ENCODE measurements at places on chromosomes 12 and 14.

DNA sequence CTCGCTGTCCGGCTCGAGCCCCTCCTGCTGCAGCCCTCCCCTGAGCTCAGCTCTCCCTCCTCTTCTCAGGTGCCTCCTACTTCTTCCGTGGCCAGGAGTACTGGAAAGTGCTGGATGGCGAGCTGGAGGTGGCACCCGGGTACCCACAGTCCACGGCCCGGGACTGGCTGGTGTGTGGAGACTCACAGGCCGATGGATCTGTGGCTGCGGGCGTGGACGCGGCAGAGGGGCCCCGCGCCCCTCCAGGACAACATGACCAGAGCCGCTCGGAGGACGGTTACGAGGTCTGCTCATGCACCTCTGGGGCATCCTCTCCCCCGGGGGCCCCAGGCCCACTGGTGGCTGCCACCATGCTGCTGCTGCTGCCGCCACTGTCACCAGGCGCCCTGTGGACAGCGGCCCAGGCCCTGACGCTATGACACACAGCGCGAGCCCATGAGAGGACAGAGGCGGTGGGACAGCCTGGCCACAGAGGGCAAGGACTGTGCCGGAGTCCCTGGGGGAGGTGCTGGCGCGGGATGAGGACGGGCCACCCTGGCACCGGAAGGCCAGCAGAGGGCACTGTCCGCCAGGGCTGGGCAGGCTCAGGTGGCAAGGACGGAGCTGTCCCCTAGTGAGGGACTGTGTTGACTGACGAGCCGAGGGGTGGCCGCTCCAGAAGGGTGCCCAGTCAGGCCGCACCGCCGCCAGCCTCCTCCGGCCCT lies 22.8 kb downstream of the MMP17 start:
- DNase-seq, result peak; percentile 49

- no peak for DNase-seq
These were observed 22.0 kb upstream of the ULK1 start for GRCh38 chr12:131872154-131873051.

DNA sequence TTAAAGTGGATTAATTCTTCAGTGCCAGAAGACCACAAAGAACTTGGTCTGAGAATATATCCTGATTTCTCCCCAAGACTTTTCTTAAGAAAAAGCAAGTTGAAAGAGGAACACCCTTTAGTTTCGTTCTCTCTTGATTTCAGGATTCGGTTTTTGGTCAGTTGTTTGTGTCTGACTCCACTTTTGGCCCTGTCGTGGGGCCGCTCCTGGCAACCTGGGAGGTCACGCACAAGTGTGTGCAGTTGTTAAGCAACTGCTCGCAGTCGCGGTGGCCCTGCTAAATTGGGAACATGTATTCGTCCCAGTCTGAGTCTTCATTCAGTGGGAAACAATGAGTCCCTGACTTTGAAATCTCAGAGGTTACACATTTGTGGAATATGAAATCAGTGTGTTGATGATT lies 68.7 kb downstream of the RGS6 start:
- no peak for DNase-seq

DNA sequence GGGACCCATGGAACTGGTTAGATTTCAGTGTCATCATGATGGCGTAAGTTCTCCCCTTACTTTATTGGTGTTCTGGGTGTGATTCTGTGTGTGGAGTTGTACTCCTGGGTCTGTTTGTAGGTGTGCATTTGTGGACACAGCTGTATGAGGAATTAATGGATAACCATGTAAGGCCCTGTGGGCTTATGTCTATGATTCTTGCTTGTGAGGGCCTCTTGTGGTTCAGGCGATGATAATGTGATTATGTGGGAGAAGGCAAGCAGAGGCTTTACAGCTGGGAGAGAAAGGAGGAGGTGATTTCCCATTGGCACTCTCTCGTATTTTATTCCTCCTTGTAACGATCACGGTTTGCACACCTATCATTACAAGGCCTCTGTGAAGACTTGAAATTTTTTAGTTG lies 96.1 kb downstream of the SCN8A start:
- no peak for DNase-seq

DNA sequence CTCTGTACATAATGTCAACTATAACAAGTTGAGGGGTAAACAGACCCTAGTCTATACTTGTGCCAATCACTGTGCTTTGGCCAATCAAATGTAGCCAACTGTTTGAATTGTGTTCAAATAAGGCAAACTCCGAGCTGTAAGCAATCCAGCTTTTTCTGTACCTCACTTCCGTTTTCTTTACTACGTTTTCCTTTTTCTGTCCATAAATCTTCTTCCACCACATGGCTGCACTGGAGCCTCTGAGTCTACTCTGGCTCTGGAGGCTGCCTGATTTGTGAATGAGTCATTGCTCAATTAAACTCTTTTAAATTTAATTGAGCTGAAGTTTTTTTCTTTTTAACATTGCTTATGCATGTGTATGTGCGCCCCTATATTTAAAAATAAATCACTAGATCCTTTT lies 29.7 kb downstream of the CLEC1A start:
- DNase-seq, result peak; percentile 6

GRCh38 chr12:52977170-52977569 lies 28.3 kb downstream of the KRT18 start:
- DNase-seq, result no peak

- no peak for DNase-seq
These were observed 106.2 kb downstream of the SMOC1 start for GRCh38 chr14:69985463-69985862.

- DNase-seq, result no peak
These were observed 6.6 kb upstream of the ABCD2 start for GRCh38 chr12:39626033-39626814.

GRCh38 chr14:76941946-76942805 lies 86.3 kb downstream of the IRF2BPL start:
- DNase-seq, result no peak

- no peak for DNase-seq
These were observed 24.6 kb upstream of the SCFD1 start for GRCh38 chr14:30597504-30597903.

DNA sequence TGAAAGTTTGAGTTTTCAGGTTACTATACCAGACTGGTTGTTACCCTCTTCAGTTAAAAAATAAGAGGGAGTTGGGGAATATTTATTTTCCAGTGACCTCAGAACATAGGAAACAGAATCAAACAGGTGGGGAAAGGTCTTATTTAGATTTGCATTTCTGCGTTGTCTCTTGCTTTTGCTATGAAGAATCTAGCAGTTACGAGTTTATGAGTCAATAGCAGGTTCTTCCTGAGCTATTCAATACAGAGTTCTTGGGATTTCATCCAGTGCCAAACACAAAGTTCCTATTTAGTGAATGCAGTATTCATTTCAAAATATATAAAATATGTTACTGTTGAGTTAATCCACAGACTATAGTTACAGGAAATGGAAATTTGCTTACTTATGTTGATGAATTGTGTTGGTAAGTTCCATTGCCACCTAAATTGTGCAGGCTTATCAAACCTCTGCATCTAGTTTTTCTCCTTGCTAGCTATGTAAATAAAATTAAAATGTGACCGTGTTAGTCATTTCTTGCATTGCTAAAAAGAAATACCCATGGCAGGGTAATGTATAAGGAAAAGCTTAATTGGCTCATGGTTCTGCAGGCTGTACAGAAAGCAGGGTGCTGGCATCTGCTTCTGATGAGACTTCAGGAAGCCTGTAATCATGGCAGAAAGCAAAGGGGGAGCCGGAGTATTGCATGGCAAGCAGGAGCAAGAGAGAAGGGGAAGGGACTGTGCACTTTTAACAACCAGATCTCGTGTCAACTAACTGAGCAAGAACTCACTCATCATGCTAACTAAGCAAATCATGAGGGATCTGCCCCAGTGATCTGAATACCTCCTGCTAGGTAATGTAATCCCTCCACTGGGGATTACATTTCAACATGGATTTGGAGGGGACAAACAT lies 110.2 kb downstream of the KTN1 start:
- no peak for DNase-seq

DNA sequence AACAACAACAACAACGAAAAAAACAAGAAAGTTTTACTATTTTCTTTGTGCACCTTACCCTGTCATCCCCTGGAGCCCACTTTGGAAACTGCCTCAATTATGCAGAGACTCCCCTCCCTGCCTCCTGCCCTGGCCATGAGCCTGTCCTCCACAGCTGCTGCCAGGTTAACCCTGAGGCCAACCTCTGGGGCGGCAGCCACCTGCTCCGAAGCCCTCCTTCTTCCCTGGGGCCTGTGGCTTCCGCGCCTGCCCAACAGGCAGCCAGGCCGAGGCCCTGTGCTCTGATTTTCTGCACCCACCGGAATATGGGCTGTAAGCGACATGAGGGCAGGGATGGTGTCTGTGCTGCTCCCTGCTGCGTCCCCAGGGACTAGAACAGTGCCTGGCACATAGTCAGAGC lies 183.0 kb downstream of the CALM1 start:
- no peak for DNase-seq

- DNase-seq, result no peak
These were observed 105.9 kb upstream of the BCAT1 start for GRCh38 chr12:25054783-25055144.

- no peak for DNase-seq
These were observed 17.9 kb upstream of the CLEC7A start for GRCh38 chr12:10147714-10148403.

DNA sequence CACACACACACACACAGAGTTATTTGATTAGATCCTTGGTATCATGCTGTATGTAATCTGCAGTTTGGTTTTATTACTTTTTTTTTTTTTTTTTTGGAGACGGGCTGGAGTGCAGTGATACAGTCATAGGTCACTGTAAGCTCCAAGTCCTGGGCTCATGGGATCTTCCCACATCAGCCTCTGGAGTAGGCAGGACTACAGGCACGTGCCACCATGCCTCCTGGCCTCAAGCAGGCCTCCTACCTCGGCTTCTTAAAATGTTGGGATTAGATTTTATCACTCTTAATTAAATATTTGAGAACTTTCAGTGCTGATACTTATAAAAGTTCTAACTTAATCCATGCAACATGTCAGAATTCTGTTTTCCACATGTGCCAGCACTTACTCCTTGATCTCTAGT lies 31.3 kb upstream of the PSEN1 start:
- DNase-seq, result no peak

GRCh38 chr14:52110441-52111086 lies 41.7 kb upstream of the NID2 start:
- no peak for DNase-seq

- DNase-seq, result no peak
These were observed 17.4 kb downstream of the BCL2L14 start for GRCh38 chr12:12088147-12088546.

DNA sequence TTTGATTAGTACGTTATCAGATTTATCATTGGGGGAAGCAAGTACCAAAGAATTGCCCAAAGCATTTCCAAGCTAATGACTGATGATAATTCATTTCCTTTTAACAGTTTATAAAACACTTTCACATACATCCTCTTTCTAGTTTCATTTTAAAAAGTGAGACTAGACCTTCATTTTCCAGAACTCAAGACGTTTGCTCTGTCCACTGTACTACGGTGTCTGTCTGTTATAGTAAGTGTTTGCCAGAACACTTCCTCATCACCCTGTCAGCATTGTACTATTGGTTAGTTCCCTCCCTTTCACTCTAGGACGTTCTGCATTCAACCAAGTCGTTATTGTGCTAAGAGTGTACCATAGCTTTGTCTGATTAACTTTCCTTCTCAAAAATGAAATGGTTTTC lies 81.7 kb upstream of the TMEM263 start:
- DNase-seq, result no peak

- no peak for DNase-seq
These were observed 2.2 kb downstream of the ENDOU start for GRCh38 chr12:47722941-47723631.

DNA sequence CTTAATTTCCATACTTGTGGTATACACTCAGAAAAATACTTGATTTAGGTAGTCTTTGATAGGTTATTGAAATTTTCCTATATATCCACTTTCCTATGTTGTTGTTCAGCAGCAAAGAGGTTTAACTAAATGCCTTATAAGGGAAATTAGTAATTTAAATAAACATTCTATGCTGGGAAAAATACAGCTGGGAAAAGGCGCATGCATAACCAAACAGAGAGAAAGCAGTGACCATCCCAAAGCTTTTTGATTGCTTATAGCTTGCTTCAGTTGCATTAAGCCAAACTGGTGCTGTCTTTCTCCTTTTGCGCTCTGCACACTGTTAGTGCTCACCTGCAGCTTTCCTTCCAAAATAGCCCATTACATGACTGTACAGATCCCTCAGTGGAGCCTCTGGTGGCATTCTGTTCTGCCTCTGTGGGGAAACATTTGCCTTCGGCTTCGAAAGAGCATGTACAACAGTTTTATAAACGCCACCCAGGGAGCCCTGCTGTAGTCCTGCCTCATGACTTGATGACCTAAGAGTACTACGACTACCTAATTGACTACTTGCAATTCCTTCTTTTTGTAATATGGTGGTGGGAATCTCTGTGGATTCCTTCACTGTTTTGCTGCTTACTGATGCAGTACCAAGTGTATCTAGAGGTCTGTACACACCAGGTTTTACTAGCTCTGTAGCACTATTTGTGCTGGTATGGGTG lies 120.8 kb downstream of the RALGAPA1 start:
- no peak for DNase-seq

DNA sequence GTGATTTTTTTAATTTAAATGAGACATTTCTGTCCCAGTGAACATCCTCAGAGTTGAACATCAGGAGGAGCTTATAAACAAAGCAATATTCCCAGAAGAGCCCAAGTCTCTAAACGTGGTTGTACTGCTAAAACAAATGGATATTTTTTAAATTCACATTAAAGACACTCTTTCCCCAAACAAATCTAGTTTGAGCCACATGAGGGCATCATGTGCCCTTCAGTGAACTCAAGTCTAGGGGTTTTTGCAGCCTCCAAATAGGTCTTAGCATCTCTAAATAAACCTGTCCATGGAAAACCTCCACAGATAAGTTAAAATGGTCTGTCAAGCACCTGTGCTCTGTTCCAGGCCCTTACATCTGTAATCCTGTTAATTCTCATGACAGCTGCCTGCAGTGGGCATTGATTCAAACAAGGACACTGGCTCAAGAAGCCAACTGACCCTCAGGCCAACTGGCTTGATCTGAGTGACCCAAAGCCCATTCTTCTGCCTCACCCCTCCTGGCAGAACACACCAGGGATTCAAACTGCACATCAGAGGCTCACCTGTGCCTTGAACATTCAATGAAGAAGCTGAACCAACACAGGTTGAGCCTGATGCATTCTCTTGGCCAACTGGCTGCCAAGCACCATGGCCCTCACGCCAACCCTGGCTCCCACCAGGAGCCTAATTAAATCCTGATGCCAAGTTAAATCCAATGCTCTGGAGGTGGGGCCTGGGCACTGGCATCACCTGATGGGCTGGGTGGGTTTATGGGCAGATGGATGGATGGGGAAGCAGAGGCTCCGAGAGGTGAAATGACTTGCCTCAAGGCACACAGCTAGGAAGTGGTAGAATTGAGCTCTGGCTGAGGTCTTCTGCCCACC lies 8.6 kb downstream of the ISCU start:
- no peak for DNase-seq

GRCh38 chr14:75561013-75561432 lies 17.4 kb upstream of the FLVCR2 start:
- peak; percentile 86 for DNase-seq

DNA sequence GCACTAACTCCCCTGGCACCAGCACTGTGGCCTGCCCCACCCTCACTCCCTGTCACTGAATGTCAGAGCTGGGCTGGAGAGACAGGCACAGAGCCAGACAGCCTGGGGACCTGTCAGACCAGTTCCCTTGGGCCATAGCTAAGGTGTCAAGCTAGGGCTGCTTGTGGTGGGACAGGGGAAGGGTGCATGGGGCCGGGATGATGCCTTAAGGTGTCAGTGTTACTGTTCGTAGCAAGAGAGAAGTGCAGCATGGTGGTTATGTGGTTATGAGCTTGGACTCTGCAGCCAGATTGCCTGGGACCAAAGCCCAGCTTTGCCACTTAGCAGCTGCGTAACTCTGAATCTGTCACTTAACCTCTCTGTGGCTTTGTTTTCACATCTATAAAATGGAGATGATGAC lies 3.8 kb downstream of the RAPGEF3 start:
- DNase-seq, result no peak
